ENCODE measurements at places on chromosomes 11 and 22. TPM values are rescaled to one million over a fixed set of nuclear protein-coding genes. Genes with fewer than 3 reads are reported as not detected.

- DNase-seq: no peak
Measured at GRCh38 chr11:68145120-68145866, 24.1 kb upstream of the CHKA start.

The THY1 gene
- total RNA-seq: 19.0 TPM

DNA sequence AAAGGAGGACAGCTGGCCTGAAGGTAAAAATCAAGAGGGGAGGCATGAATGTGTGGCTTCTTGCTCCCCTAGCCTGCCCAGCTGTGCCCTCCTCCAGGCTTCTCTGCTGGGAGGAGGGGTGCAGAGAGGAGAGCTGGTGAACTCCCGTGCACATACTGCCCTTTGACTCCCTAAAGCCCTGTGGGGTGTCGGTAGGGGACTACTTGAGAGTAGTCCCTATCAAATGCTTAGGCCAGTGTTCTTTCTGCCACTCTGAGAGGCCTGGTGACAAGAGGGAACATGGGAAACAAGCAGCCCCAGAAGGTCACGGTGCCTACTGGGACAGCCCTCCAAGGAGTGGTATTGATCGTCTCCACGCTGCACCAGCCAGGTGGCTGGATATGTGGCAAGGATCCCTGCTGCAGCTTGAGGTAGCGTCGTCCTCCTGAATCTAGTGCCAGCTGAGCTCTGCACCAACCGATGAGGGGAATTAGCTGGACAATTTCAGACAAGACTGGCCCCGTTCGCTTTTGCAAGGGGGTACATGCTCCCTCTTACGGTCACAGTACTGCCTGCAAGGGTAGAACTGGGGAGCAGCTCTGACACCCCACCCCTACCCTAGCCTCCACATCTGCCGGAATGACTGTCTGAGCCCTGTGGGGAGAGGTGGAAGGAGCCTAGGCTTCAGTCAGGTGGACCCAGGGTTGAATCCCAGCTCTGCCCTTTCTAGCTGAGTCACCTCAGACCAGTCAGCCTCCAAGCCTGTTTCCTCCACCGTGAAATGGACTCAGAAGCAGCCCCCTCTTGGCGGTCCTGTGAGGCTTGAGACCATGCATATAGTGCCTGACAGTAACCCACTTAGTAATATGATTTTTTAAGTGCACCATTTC is 17.1 kb upstream of the C11orf96 start:
- no peak for DNase-seq

The ANKK1 gene
- total RNA-seq: 0.36 TPM

DNA sequence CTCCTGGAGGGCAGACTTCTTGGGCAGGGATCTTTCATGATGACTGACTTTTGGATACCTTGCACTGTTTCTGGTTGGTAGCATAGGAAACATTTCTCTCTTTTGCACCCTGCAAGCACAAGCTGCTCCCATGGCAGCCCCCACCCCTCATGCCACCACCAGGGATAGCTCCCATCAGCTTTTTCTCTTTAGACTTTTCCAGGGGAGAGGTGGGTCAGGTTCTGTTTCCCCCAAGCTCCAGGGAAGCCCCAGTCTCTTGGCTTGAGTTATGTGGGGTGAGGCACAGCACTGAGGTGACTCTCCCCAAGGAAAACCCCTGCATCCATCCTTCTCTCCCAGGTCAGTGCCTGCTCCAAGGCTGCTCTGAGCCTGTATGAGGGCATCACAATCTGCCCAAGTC is 22.5 kb downstream of the LRRC32 start:
- peak; percentile 40 for DNase-seq

GRCh38 chr11:68471360-68472340 is 11.1 kb downstream of the PPP6R3 start:
- no peak for DNase-seq

The TBX10 gene
- total RNA-seq: not detected

- DNase-seq: no peak
Measured at GRCh38 chr11:34567733-34568132, 53.2 kb upstream of the EHF start.

DNA sequence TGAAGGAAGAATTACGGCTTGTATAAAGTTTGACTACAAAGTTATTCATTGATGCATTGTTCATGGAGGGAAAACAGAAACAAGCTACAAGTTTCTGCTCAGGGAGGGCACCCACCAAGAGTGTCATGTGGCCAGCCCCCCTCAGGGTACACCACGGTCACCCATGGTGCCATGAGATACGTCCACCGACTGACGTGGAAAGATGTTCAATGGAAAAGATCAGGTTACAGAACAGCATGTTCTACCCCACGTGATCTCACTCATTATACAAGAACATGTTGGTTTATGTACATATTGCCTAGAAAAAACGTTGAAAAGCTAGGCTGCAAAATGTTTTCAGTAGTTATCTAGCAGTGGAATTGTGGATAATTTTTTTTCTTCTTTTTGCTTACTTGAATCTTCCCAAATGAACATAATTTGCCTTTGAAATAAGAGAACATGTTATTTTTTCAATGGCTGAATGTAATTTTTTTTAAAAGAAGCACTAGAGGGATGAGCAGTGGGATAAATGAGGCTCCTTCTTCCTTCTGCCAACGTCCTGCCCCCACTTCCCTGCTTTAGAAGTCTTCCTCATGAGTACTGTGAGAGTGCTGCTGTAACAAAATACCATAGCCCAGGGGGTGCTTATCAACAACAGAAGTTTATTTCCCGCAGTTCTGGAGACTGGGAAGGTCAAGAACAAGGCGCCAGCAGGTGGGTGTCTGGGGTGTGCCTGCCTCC is 22.5 kb downstream of the RCN1 start:
- no peak for DNase-seq

The OR10A4 gene
- not detected for total RNA-seq

- no peak for DNase-seq
Measured at GRCh38 chr11:108289699-108290098, 66.8 kb downstream of the ATM start.

The CD248 gene
- 31.9 TPM for total RNA-seq

All from type B pancreatic cell (in vitro differentiated cells).